Suppressor macrophage treated with lipopolysaccharide for 1 hour (primary cell): ENCODE measurements at places on chromosomes 13 and 19.

DNA sequence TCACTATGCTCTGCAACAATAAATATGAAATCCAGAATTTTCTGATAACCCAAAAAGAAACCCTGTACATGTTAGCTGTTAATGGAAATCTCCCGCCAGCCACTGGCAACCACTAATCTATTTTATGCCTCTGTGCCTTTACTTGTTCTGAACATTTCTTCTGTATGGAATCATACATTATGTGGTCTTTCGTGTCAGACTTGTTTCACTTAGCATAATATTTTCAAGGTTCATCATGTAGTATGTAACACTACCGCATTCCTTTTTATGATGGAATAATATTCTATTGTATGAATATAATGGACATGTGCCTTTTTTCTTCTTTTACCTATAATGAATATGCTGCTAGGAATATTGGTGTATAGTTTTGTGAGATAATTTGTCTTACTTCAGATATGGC, 1123.3 kb downstream of the EFNB2 start:
- no peak for DNase-seq

DNA sequence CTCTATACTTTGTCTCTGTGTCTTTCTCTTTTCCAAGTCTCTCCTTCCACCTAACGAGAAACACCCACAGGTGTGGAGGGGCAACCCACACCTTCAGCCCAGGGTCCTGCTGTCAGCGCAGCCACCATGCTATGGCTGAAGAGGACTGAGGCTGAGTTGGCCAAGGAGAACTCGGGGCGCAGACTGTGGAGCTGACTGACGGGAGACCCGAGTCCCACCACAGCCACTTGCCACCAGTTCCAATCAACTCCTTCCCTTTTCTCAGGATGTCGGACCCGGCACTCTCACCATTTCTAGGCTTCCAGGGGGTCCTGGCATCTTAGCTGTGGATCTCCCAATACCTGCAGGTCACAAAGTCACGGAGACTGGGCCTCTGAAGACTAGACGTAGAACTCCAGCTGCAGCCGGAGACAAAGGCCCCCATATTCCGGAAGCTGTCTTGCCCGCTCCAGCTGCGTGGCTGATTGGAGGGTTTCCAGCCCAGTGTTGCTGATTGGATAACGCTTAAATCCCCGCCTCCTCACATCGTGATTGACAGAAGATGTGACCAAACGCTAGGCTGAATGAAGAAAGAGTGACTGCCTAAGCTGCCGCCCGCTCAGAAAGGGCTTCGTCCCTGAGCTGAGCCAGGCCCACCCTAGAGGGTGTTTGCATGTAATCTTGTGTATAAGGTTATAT, 63.6 kb downstream of the ZNF429 start:
- peak; percentile 91 for DNase-seq

DNA sequence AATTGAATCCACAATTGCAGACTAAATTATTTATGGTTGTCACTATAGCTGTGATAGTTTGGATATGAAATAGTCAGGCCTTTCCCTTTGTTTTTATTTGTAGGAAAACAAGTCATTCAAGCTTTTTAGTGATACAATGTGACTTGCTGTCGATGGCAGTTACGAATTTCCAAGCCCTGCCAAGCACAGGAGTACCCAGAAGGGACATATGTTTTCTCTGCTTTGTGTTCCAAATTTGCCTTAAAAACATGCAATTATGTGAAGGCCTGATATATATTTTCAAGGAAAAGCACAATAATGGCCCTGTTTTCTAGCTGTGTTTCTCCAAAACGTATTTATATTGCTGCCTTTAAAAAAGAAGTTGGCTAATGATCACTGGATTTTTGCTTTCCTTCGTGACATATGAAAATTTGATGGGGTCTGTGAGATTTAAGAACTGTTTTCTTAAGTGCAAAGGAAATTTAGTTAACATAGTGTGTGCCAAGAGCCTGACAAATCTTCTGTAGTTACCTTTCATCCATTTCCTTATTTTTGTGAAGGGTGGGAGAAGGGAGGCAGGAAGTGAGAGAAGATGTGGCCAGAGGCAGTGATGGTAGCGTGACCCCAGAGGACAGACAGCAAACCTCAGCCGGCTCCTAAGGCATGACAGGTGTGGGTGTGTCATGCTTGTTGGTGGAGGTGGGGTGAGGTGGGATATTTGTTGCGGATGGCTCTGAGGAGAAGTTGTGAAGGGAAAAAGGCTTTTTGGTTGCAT, 79.6 kb downstream of the TEX26 start:
- no peak for DNase-seq

DNA sequence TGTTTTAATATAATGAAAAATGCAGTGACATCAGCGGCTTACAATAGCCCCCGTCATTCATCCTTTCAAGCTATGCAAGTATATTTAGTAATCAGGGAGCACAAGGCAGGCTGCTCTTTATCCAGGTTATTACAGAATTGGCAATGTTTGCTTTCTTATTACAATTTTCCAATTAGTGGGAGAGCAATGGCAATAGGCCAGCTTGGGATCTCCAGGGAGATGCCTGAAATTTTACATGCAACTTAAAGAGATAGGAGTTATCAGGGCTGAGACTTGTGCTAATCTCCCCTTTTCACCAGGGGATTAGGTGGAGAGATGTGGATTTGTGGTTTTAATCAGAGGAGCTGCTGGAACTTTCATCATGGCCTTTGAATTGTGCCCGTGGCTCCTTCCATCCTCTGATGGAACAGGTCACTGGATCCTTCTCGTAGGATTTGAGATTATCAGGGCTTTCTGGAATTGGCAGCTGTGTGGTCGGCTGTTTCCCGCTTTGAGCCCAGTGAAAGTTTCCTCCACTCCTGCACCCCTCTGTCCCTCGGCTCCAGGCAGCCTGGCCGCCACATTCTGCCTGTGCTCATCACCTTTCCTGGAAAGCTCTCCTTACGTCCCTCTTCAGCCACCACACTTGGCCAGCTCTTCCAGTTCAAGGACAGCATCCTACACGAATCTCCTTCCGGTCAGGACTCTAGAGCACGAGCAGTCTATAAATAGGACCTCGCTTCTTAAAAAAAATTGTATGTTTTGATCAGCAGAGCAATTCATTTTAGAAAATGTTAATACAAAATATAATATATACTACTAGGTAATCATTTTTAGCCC, 47.0 kb downstream of the CBY2 start:
- no peak for DNase-seq

GRCh38 chr19:38155453-38155852, 68.6 kb downstream of the DPF1 start:
- no peak for DNase-seq

DNA sequence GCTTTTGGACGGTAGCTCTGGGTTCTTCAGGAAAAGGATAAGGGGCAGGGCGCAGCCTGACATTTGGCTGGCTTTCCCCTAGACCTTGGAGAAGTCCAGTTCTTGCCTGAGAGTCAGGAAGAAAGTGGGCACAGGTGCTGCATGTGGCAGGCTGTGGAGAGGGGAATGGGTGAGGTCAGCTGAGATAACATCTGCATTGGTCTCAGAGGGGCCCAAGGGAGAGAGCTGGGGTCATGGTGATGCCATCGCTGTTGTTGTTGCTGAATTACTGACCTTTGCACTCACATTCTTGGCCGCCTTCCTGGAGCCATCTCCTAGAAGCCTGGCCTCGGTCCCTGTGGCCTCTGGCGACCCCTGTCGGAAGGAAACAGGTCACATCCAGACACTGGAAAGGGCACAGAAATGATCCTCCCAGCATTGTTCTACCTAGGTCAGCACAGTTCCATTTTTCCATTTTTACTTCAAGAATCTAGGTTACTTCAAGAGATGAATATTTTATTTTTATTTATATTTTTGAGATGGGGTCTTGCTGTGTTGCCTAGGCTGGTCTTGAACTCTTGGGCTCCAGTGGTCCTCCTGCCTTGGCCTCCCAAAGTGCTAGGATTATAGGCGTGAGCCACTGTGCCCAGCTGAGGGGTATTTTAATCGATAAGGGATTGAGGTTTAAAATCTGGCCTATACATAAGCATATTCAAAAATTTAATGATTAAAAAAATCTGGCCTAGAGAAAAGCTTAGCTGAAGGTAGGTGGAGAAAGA, 6.5 kb upstream of the LIPE start:
- peak; percentile 78 for DNase-seq

GRCh38 chr13:76522083-76522755, 364.0 kb downstream of the KCTD12 start:
- DNase-seq, result no peak

GRCh38 chr19:912181-913079, 589 bp downstream of the R3HDM4 start:
- no peak for DNase-seq

DNA sequence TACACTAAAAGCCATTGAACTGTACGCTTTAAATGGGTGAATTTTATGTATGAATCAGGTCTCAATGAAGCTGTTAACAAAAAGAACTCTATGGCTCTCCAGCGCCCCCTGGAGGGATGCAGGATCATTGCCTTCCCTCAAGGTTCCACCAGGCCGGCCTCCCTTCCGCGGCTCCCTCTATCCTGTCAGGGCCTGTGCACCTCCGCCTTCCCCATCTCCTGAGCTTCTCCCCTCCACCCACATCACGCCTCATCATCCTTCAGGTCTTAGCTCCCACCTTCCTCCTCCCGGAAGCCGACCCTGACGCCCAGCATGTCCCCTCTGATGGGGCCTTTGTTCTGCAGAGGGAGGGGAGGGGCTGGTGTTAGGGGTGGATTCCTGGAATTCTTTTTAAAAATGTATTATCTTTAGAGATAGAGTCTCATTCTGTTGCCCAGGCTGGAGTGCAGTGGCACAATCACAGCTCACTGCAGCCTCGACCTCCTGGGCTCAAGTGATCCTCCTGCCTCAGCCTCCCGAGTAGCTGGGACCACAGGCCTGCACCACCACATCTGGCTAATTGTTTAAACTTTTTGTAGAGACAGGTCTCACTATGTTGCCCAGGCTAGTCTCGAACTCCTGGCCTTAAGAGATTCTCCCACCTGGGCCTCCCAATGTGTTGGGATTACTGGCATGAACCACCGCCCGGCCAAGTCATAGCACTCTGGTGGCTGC, 27.7 kb downstream of the MEIS3 start:
- peak; percentile 90 for DNase-seq

GRCh38 chr19:827710-828321, at the start of gene AZU1:
AZU1 (plus strand) TSS chr19:827837; CDS start chr19:827847, 10 bp downstream.
- DNase-seq, result peak; percentile 83

- DNase-seq, result no peak
Measured at GRCh38 chr13:106291006-106291405, 244.5 kb downstream of the EFNB2 start.

DNA sequence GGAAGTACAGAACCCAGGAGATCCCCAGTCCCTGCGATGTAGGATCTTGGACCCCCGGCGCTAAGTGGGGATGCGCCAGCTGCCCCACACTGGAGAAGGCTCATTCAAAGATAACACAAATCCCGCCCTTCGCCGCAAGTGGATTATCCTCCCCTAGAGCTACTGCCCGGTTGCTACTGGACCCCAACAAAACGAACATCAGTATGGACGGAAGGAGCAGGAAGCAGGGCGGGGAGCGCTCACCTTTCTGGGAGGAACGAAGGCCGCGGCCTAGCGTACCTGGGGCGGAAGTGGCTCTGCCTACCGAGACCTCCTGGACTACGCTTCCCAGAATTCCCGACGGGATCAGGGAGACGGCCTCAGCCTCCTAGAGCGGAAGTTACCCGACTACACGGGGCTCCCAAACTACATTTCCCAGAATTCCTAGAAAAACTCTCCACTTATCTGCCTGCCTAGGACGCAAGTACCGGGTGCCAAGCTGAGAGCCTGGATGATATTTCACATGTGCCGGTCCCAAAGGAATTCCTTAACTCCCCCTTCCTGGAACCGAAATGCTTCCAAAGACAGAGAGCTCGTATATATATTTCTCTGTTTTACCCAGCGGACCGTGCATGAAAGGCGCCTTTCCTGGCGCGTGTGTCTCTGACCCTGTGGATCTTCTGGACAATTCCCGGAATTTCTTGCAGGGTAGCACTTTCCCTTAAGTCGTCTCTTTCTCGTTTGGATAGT, at the start of gene ZNF112:
Gene ZNF112 (minus strand): TSS at position 298 of the 729 bp plus-strand sequence. CDS start 16,141 bp downstream, outside the sequence.
- peak; percentile 89 for DNase-seq

- DNase-seq, result no peak
Measured at GRCh38 chr13:80151016-80151415, 189.9 kb downstream of the SPRY2 start.

DNA sequence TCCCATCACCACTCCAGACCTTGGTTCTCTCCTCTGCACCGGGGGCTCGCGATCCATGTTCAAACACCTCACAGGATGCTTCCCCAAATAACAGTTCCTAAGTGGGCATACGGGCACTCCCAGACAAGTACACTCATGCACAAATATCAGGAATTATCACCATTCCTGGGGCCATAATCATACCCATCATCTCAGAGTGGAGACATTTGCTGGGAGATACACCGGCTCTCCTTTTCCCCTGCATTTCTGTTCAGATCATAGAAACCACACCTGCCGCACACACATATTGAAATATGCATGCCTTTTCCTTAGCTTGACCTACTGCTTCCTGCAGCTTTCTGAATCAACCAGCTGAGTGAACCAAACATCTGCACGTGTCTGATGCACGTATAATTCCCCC, 33.9 kb upstream of the MBNL2 start:
- DNase-seq, result no peak

DNA sequence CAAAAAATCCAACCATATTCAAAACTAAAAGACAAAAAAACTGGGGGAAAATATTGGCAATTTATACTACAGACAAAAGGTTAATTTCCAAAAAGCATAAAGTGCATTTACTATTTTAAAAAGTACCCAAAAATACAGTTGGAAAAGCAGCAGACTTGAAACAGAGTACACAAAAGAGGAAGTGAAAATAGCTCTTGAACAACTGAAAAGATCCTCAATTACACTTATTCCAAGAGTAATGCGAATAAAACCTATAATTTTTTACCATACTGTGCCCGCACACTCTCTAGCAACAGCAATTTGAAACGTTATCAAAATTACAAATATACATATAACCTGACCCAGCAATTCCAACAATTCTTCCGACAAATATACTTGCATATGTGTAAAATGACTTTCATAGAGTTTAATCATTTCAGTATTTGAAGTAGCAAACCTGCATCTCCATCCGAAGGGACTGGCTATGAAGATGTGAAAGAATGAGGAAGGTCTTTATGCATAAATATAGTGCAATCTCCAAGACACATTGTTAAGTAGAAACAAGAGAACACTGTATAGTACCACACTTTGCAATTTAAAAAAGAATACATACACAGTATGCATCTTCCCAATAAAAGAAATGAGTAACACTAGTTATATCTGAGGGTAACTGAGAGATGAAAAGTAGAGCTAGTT, 25.4 kb downstream of the ALG5 start:
- DNase-seq, result peak; percentile 32

DNA sequence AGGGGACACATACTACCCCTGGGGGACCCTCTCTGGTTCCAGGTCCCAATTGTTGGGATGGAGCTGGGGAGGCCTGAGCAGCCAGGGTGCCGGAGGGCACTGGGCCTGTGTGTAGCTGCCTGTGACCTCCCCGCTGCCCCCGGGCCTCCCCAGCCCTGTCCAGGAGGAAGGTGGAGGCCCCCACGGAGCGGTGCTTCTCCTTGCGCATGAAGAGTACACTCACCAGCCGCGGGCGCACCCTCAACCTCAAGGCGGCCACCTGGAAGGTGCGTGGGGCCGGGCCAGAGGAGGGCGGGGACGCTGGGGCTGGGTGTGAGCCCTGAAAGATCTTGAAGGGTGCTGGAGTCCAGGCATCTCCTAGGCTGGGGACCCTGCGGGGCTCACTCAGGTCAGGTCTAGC, 11.7 kb downstream of the HIF3A start:
- no peak for DNase-seq
